T-helper 2 cell treated with Interferon-gamma antibody and Interleukin-4, amounts not matched to agents 5 μg/mL and 100 μg/mL, for 36 hours (primary cell): ENCODE measurements at places on chromosomes 16 and 17.

- no peak overlapping the region for H3K4me3 ChIP-seq
- H3K27ac ChIP-seq, result no peak overlapping the region
- H3K27me3 ChIP-seq, result no peaks in the 10 kb centered on the region
- H3K4me1 ChIP-seq, result peaks cover 5% of the 10 kb centered on the region
- no peak for DNase-seq
- peaks cover 31% of the 10 kb centered on the region for H3K36me3 ChIP-seq
Observed at GRCh38 chr16:67571981-67572431, 9.7 kb downstream of the CTCF start.

- no peaks in the 10 kb centered on the region for H3K27me3 ChIP-seq
- H3K36me3 ChIP-seq, result peaks cover 4% of the 10 kb centered on the region
- no peak overlapping the region for H3K4me3 ChIP-seq
- no peak overlapping the region for H3K27ac ChIP-seq
Observed at GRCh38 chr16:88060524-88061219, 109.4 kb downstream of the BANP start.

DNA sequence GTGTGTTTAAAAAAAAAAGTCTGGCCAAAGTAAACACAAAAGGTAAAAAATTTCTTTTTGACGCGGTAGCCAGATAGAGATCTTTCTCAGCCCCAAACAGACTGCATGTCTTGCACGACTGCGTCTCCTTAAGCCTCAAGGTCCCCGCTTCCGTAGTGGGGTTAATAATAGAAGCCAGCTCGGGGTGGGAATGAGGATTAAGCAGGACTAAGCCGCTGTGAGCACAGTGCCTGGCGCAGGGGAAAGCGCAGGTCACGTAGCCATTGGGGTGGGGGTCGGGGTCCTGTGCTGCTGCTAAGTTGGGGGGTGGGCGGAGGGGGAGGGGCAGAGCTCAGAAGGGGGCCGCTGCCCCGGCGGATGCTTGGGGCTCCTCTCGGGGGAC lies 521 bp downstream of the GGA2 start:
- peak overlapping the region; percentile 87 for H3K4me3 ChIP-seq
- no peaks in the 10 kb centered on the region for H3K27me3 ChIP-seq
- peak overlapping the region; percentile 95 for H3K27ac ChIP-seq
- DNase-seq, result no peak

- no peak for DNase-seq
- no peak overlapping the region for H3K27ac ChIP-seq
- H3K4me1 ChIP-seq, result no peaks in the 10 kb centered on the region
Observed at GRCh38 chr17:21162394-21162775, 35.6 kb downstream of the DHRS7B start.

DNA sequence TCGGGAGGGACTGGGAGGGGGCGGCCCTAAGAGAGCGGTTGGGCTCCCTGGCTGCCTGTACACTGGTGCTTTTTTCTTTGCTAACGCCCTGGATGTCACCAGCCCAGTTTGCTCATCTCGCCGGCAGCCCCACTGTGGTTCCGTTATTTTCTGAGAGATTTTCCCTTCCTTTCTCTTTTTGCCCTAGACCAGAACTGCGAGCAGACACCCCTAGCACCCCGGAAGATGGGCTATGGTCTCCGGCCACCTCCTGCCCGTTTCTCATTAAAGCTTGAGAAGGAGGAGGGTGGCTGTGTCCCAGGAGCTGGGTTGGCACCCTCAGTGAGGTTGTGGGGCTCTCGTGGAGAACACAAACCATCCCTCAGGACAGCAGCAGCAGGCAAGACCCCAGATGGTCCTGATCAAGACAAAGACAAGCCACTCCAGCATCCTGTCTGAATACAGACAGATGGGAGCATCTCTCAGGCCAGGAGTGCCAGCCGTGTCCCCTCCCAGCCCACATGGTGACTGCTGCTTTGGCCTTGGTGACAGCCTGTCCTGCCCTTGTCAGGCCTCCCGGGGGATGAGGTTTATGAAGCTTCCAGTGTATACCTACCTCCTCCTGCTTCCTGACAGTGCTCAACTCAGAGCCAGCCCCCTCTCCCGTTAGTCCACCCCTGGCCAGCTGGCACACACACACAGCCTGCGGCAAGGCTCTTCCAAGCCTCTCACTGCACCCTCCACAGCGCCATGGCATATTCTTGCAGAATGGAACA lies 77.2 kb downstream of the KCNJ12 start:
- H3K4me3 ChIP-seq, result no peak overlapping the region
- H3K4me1 ChIP-seq, result peaks cover 15% of the 10 kb centered on the region
- DNase-seq, result no peak
- H3K27me3 ChIP-seq, result peaks cover 30% of the 10 kb centered on the region

- no peak overlapping the region for H3K27ac ChIP-seq
- DNase-seq, result peak; percentile 68
- H3K4me1 ChIP-seq, result peaks cover 2% of the 10 kb centered on the region
- peak overlapping the region; percentile 64 for H3K4me3 ChIP-seq
- no peaks in the 10 kb centered on the region for H3K36me3 ChIP-seq
- peaks cover 25% of the 10 kb centered on the region for H3K27me3 ChIP-seq
Observed at GRCh38 chr17:45948881-45949624, 50.0 kb upstream of the STH start.

DNA sequence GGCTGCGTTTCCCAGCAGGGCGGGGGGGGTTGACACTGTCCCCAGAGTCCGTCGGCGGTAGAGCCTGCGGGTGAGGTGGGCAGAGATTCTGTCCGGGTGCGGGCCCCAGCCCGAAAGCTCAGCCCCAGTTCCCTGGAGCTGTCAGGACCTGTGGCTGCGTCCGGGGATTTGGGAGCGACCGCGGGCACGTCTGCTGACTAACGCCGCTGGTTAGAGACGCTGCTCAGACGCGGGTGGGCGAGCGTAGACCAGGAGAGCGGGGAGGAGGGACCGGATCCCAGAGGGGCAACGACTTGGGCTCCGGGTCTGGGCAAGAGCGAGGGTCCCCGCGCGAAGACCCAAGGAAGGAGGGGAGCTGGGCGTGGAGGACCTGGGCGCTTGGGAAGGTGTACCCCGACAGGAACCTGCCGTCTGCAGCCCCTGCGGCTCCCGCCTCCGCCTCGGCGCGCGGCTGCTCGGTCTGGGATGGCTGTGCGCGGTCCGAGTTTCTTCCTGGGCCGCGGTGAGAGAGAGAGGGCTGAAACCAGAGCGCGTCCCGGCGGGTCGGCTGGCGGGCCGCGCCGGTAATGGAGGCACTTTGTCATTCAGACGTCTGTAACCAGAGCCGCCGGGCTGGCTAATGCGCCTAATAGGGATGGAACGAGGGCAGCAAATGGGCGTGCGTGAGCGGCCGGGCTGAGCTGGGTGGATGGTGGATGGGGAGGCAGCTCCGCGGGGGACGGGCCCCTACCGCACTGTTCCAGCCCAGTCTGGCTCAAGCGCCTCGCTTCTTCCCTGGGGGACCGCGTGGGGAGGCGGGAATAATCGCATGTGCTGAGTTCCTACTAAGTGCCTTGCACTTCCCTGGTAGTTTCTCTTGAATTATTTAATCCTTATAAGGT lies 2.3 kb downstream of the NGFR start:
- peaks cover 67% of the 10 kb centered on the region for H3K27me3 ChIP-seq
- no peak overlapping the region for H3K27ac ChIP-seq
- H3K4me3 ChIP-seq, result peak overlapping the region; percentile 74
- H3K36me3 ChIP-seq, result no peaks in the 10 kb centered on the region
- no peak for DNase-seq

DNA sequence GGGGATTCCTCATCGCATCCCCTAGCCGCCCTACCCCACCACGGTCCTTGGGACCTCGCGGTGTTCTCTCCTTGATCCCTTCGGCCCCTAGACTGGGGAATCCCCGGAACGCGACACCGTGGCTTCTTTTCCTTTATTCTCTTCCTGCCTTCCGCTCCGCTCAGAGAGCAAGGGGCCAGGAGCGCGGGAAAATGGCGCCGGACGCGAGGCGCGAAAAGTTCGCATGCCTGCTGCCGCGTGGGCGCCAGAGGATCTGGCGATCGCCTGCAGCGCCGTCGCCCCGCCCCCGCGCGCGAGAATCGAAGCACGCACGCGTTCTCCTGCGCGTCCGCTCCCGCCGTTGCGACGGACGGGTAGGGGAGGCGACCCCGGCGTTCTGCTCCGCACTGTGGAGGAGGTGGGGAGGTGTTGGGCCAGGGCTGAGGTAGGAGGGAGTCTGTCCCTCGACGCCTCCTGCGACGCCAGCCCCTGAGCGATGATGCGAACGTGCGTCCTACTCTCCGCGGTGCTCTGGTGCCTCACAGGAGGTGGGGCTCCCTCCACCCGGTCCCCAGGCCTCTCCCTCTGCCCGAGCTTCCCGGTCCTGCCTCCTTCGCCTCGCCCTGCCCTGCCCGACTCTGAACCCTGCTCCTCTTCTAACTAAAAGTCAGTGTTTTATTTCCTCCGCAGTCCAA lies at the start of gene ZPBP2:
Gene ZPBP2 (plus strand): TSS at position 323 of the 674 bp plus-strand sequence. CDS start 153 bp downstream, at position 476.
- peak within 1 kb of the TSS; percentile 65 for H3K4me3 ChIP-seq
- no peaks in the 10 kb centered on the region for H3K27me3 ChIP-seq
- peak; percentile 25 for DNase-seq
- H3K4me1 ChIP-seq, result peaks cover 38% of the 10 kb centered on the region

DNA sequence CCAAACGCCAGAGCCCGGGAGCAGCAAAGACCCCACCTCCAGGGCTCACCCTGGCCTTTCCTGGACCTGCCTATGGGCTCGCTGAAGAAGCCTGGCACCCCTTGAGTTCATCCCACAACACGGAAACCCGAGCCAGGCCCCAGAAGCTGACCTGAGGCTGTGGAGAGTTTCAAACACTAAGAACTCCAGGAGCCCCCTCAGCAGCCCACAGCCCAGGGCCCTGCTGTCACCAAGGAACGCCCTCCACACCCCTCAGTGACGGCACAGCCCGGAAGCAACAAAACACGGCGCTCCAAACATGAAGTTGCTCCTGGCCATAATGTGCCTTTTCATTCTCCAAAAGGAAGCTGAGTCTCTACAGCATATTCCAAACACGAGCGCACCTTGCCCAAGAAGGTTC lies 9.2 kb downstream of the SLC38A10 start:
- H3K27ac ChIP-seq, result peak overlapping the region; percentile 91
- peaks cover 41% of the 10 kb centered on the region for H3K36me3 ChIP-seq

- peaks cover 4% of the 10 kb centered on the region for H3K27me3 ChIP-seq
- no peaks in the 10 kb centered on the region for H3K36me3 ChIP-seq
- H3K4me3 ChIP-seq, result no peak overlapping the region
- H3K27ac ChIP-seq, result no peak overlapping the region
- H3K4me1 ChIP-seq, result peaks cover 28% of the 10 kb centered on the region
- DNase-seq, result no peak
Observed at GRCh38 chr17:77354420-77354669, 213.6 kb downstream of the SEC14L1 start.

DNA sequence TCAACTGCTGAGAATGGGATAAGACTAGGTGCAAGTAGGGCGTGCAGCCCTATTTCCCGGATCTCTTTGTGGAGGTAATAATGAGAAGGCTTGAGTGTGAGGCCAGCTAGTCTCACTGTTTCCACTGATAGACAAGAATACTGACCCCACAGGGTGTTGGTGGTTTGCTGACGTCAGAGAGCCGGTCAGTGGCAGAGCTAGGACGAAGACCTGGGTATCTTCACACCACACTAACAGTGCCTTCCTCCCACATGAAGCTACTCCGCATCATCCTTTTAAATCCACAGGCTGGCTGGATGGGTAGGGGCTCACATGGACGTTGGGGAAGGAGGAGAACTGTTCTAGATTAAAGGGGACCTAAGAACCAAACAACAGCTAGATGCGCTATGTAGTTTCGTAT lies 68.0 kb downstream of the ZFHX3 start:
- H3K27ac ChIP-seq, result no peak overlapping the region
- no peaks in the 10 kb centered on the region for H3K36me3 ChIP-seq
- no peak overlapping the region for H3K4me3 ChIP-seq
- DNase-seq, result no peak

DNA sequence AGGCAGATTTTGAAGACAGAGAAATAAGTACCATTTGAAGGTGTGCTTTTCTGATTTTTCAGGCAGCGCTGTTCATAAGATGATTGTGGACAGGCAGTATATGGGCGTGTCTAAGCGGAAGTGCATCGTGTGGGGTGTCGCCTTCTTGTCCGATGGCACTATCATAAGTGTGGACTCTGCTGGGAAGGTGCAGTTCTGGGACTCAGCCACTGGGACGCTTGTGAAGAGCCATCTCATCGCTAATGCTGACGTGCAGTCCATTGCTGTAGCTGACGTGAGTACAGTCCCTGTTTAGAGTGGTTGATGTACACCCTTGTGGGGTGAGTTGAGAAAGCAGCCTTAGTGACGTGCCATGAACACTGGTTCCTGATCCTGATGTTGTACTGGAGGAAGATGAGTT lies 10.7 kb downstream of the UTP4 start:
- no peak for DNase-seq
- no peak overlapping the region for H3K4me3 ChIP-seq
- H3K27me3 ChIP-seq, result no peaks in the 10 kb centered on the region
- H3K36me3 ChIP-seq, result peaks cover 52% of the 10 kb centered on the region
- no peaks in the 10 kb centered on the region for H3K4me1 ChIP-seq

DNA sequence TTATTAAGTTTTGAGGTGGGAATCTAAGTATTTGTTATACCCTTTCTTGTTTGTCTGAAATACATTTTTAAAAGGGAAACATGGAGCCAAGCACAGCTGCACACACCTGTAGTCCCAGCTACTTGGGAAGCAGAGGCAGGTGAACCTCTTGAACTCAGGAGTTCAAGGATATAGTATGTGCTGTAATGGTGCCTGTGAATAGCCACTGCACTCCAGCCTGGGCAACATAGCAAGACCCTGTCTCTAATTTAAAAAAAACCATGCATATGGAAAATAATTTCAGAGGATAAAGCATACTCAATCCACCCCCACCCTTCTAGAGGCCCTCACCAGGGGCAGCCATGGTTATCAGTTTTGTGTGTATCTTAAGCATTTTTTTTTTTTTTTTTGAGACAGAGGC lies 3.4 kb upstream of the DDX19B start:
- H3K36me3 ChIP-seq, result peaks cover 7% of the 10 kb centered on the region
- DNase-seq, result no peak
- H3K27me3 ChIP-seq, result no peaks in the 10 kb centered on the region
- H3K4me3 ChIP-seq, result no peak overlapping the region

GRCh38 chr16:63745456-63745855 lies 1376.4 kb downstream of the CDH11 start:
- no peaks in the 10 kb centered on the region for H3K4me1 ChIP-seq
- DNase-seq, result no peak
- H3K27ac ChIP-seq, result no peak overlapping the region
- H3K27me3 ChIP-seq, result no peaks in the 10 kb centered on the region
- no peaks in the 10 kb centered on the region for H3K36me3 ChIP-seq

DNA sequence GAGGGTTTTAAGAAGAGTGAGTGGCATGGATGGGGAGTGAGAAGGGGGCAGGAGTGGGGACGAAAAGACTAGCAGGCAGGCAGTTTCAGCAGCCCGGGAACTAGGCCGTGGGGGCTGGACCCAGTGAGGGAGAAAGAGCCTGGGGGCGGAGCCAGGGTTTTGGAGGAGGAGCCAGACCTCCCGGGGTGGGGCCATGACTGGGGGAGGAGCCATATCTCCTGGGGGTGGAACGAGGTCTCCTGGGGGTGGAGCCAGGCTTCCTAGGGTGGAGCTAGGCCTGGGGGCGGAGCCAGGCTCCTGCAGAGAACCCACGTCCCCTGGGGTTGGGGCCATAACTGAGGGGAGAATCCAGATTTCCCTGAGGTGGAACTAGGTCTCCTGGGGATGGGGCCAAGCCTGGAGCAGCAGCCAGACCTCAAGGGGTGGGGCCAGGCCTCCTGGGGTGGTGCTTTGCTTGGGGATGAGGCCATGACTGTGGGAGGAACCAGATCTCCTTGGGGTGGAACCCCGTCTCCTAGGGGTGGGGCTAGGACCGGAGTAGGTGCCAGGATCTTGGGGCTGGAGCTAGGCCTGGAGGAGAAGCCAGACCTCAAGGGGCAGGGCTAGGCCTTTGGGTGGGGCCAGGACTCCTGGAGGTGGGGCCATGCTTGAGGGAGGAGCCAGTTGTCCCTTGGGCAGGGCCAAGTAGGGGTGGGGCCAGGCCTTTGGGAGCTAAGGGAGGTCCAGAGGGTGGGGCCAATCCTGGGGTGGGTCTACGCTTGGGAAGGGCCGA lies 41.7 kb upstream of the JPH3 start:
- no peaks in the 10 kb centered on the region for H3K36me3 ChIP-seq
- no peak overlapping the region for H3K27ac ChIP-seq
- H3K4me1 ChIP-seq, result no peaks in the 10 kb centered on the region
